ENCODE measurements at places on chromosomes 2 and 18. TPM values are rescaled to one million over a fixed set of nuclear protein-coding genes. Genes with fewer than 3 reads are reported as not detected.

The UPP2 gene
- not detected for total RNA-seq

The DNAJC5G gene
- not detected for total RNA-seq

The DPP4 gene
- 28.0 TPM for total RNA-seq

The TUBA4B gene
- total RNA-seq: 3.0 TPM

The CCDC68 gene
- total RNA-seq: 16.1 TPM

The SLC8A1 gene
- 29.9 TPM for total RNA-seq

The CHPF gene
- total RNA-seq: 114 TPM

The CNTNAP5 gene
- not detected for total RNA-seq

The ZNF385B gene
- total RNA-seq: 51.3 TPM

The CASP8 gene
- total RNA-seq: 40.4 TPM

The OLA1 gene
- total RNA-seq: 68.2 TPM

The IL1F10 gene
- not detected for total RNA-seq

The LYG1 gene
- 0.93 TPM for total RNA-seq
